Stomach (tissue), 19 donors: ENCODE measurements at places on chromosomes 12 and 14. TPM values are rescaled to one million over a fixed set of nuclear protein-coding genes. Genes with fewer than 3 reads are reported as not detected.

GRCh38 chr12:119725523-119725922, 57.6 kb downstream of the PRKAB1 start:
- H3K36me3 ChIP-seq = no peaks in the 10 kb centered on the region
- no peak for DNase-seq
- H3K4me3 ChIP-seq = no peak overlapping the region
- H3K4me1 ChIP-seq = no peaks in the 10 kb centered on the region

DNA sequence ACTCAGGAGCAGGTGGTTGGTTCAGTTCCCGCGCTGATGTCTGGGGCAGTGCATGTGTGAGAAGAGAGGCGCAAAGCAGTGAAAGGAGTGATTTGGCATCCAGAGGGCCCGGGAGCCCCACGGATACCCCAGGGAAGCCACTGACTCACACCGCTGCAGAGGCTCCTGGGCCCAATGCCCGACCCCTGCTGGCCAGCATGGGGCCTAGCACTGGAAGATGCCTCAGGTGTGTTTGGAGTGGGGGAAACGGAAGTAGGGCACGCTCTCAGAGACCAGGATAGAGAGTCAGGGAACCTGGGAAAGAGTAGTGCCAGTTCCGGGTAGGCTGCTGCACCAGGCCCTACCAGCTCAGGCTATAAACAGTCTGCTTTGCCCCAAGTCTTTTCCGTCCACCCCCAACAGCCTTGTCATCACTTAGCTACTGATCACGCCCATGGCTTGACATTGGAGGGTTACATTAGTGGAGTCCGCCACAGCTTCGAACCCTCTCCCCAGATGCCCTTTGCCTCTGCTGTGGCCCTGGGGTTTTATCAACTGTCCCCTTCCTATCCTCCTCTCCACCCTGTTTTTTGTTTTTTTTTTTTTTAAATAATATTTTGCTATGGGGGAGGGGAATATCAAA, 9.5 kb upstream of the CSAD start:
- H3K36me3 ChIP-seq = peaks cover 31% of the 10 kb centered on the region
- peak; percentile 61 for DNase-seq
- H3K4me1 ChIP-seq = peaks cover 14% of the 10 kb centered on the region
- no peak overlapping the region for H3K4me3 ChIP-seq
- H3K27ac ChIP-seq = no peak overlapping the region
- no peaks in the 10 kb centered on the region for H3K27me3 ChIP-seq

DNA sequence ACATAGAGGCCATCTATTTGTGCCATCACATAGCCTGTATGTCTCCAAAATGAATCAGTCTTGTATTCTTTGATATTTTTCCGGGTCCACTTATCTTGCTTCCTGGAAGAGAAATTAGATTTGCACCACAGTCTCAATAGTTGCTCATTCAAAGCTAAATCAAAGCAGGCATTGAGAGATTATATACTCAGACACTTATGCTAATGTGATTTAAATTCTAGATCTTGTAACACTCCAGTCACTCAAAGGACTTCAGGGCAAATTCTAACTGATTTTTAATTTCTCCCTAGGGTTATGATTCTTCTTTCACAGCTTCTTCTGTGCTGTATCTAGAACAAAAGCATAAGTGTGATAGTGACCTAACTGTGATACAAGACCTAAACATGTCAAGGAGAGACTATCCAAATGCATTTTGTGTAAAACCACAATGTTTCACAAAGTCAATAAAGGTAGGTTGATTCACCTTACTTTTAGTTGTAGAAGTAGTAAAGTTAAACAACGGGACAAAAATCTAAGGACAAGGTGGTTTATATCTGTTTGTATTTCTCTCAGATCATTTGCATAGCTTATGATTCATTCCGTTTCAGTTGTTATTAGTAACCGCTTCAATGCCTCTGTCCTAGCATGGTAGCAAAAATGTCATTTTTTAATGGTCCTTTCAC, 26.8 kb downstream of the PLBD1 start:
- no peaks in the 10 kb centered on the region for H3K27me3 ChIP-seq
- peaks cover 5% of the 10 kb centered on the region for H3K36me3 ChIP-seq
- no peak overlapping the region for H3K4me3 ChIP-seq
- H3K27ac ChIP-seq = no peak overlapping the region
- H3K4me1 ChIP-seq = no peaks in the 10 kb centered on the region

DNA sequence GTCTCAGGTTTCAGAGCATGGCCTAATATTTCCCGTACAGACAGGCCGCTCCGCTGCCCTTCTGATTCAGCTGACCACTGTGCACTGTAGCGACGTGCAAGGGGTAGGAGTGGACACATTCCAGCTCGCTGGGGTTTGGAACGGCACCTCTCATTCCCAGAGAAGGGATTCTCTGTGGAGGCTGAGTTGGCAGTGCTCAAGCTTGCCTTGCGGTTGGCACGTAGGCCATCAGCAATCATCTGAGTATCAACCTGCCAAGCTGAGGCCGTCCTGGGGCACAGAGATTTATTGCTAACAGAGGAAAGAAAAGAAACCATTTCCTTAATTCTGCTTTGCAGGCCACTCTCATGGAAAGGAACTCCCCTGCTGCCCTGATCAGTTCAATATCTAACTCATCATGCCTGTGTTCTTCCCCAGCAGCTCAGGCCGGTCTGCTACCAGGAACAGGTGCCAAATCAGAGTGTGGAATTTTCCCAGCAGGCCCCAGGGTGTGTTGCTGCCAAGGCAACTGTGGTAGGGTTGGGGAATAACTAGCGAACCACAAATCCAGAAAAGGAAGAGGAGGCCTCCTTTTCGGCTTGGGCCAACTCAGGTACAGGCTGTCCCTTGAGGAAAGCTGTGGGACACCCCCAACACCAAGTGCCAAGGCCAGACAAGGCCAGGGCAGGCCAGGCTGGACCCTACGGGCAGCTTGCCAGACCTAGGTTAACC, 92.5 kb downstream of the SSPN start:
- peak; percentile 48 for DNase-seq
- no peaks in the 10 kb centered on the region for H3K27me3 ChIP-seq
- H3K36me3 ChIP-seq = no peaks in the 10 kb centered on the region
- no peak overlapping the region for H3K4me3 ChIP-seq
- H3K27ac ChIP-seq = no peak overlapping the region

DNA sequence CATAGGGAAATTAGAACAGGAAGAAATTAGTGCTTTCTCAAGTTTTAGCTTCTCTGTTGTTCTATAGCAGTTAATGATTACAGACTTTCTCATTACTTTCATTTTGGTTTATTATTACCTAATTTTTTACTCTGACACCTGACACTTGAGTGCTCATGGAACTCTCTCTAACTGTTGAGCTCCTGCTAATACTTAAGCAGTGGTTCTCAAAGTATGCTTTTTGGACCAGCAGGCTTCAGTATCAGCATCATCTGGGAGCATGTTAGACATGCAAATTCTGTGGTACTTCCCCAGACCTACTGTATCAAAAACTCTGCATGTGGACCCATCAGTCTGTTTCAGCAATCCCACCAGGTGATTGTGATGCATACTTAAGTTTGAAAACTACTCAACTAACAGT, 235.3 kb downstream of the CCDC91 start:
- H3K4me1 ChIP-seq = no peaks in the 10 kb centered on the region
- no peaks in the 10 kb centered on the region for H3K36me3 ChIP-seq
- H3K27me3 ChIP-seq = no peaks in the 10 kb centered on the region
- no peak overlapping the region for H3K27ac ChIP-seq

- H3K27ac ChIP-seq = no peak overlapping the region
- no peaks in the 10 kb centered on the region for H3K4me1 ChIP-seq
- no peaks in the 10 kb centered on the region for H3K27me3 ChIP-seq
Measured at GRCh38 chr14:61218157-61218556, 63.0 kb downstream of the TMEM30B start.

DNA sequence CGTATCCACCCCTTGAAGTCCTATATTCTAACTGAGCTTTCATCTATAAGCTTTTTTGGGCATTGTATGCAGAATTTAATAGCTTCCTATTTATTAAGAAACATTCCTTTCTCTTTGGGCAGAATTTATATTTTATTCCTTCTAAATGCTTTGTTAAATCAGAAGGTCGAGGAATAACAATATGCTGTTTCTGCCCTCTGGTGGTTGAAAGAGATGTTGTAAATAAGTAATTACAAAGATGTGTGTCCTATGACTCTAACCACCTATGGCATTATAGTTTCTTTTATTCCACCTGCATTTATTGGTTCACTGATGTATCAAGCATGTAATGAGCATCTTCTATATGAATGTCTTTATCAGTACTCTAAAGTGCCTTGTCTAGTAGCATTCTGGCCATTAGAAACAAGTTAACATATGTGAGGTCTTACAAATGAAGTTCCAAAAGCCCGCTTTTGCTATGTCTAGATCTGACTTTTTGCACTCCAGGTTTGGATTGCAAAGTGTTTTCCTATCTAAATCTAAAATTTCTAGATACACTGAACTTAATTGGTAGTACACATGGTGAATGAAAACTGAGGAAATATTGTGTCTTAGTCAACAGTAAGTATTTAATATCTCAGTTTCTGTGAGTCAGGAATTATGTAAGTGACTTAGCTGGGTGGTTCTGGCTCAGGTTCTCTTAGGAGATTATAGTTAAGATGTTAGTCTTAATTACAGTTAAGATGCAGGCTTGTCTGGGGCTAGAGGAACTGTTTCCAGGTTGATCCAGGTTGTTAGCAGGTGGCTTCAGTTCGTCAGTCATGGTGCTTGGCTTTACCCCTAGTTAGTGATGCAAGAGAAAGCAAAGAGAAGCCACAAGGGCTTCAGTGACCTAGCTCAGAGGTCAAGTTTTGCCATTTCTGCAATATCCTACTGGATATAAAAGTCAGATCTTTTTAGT, 57.5 kb downstream of the PLEKHA5 start:
- H3K27ac ChIP-seq = no peak overlapping the region
- DNase-seq = no peak
- H3K27me3 ChIP-seq = no peaks in the 10 kb centered on the region
- no peaks in the 10 kb centered on the region for H3K36me3 ChIP-seq
- H3K4me3 ChIP-seq = no peak overlapping the region

DNA sequence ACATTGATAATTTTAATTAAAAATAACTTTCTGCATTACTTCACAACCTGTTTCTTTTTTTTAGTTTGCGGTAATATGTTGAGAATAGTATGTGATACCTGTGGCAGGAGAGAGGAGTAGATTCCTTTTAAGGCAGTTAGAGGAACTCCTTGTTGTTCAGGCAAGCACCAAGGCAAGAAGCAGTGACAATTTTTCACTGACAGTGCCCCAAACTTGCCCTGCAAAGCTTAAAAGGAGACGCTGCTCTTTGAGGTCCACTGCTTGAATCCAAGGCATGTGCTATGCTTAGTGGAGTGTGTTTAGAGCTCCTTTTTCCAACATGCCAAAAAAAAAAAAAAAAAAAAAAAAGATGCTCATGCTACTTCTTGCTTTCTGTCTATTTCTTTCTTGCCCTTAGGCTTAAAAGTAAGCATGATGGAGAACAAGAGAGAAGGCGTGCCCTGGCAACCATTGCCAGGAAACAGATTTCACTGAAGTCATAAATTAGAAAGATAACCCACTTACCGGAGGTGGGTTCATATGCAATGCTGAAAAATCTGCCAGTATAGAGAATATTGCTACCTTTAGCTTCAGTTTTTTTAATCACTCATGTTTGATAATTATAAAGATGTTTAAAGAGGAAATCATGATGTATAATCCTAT, 58.3 kb upstream of the DYRK2 start:
- no peak for DNase-seq
- no peaks in the 10 kb centered on the region for H3K27me3 ChIP-seq
- no peak overlapping the region for H3K27ac ChIP-seq
- H3K36me3 ChIP-seq = no peaks in the 10 kb centered on the region

- DNase-seq = no peak
- no peak overlapping the region for H3K4me3 ChIP-seq
- H3K36me3 ChIP-seq = no peaks in the 10 kb centered on the region
- no peaks in the 10 kb centered on the region for H3K4me1 ChIP-seq
Measured at GRCh38 chr12:24138041-24138440, 188.6 kb upstream of the SOX5 start.

- no peaks in the 10 kb centered on the region for H3K27me3 ChIP-seq
- H3K4me1 ChIP-seq = no peaks in the 10 kb centered on the region
- H3K4me3 ChIP-seq = no peak overlapping the region
- no peak for DNase-seq
Measured at GRCh38 chr14:30160608-30161007, 233.0 kb upstream of the PRKD1 start.

DNA sequence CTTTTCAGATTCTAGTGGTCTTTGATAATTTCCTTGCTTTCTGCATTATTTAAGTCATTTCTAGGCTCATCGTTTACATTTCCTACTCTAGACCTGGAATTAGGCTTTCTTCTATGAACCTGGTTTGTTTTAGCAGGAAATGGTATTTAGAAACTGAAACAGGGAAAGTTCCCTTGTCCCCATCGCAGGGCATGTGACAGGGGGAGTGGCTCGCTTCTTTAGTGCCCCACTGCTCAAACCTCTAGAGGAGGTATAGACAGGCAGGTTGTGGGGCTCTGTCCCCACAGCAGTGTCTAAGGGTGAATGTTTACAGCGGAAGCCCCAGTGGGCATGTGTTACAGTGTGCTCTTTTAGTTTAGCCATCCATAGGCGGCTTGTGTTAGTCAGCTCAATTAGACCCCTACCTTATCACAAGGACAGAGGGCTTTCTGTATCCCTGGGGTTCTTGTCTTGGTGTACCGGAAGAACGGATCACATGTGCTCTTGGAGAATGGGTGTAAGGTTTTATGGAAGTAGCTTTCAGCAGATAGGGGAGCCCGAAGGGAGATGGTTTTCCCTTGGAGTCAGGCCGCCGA, 25.0 kb downstream of the IFT81 start:
- DNase-seq = no peak
- no peaks in the 10 kb centered on the region for H3K27me3 ChIP-seq
- peaks cover 73% of the 10 kb centered on the region for H3K36me3 ChIP-seq

DNA sequence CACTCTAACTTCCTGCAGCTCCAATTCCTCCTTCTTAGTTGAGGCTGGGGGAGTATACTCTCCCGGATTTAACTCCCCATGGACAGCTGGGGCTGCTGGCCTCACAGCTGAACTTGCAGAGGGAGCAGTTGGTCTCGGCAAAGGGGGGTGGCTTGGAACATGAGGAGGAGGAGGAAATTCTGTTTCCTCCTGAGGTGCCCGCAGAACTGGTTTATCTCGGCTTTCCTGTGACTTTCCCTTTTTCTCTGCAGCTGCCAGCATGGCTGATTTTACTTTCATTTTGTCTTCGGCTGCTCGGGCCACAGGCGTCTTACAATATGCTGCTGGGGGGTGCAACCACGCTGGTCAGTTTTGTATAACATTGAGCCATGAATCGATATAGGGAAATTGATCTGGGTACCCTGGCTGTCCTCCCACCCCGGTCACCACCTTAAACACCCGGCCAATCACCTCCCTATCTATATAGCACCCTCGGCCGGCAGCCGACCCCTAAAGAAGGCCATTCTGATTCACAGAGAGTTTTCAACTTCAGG, 1317.6 kb downstream of the TMEM121 start:
- H3K4me1 ChIP-seq = peaks cover 33% of the 10 kb centered on the region
- peak overlapping the region; percentile 86 for H3K27ac ChIP-seq
- peak; percentile 75 for DNase-seq
- peak overlapping the region; percentile 46 for H3K4me3 ChIP-seq
- no peaks in the 10 kb centered on the region for H3K27me3 ChIP-seq
- no peaks in the 10 kb centered on the region for H3K36me3 ChIP-seq

GRCh38 chr12:96399120-96399918, 920 bp downstream of the CDK17 start:
- no peaks in the 10 kb centered on the region for H3K36me3 ChIP-seq
- H3K4me1 ChIP-seq = peaks cover 21% of the 10 kb centered on the region
- DNase-seq = peak; percentile 70
- peak overlapping the region; percentile 98 for H3K27ac ChIP-seq
- no peaks in the 10 kb centered on the region for H3K27me3 ChIP-seq

Gene ANO4
- not detected for polyA plus RNA-seq

Gene CCDC196
- polyA plus RNA-seq = not detected

Gene KCNH5
- under 0.01 TPM for polyA plus RNA-seq

Gene DAAM1
- polyA plus RNA-seq = 9.6 TPM

Gene NUBPL
- polyA plus RNA-seq = 4.2 TPM

Gene PGAM5
- 14.1 TPM for polyA plus RNA-seq
